Spinal cord (tissue), 10 donors: ENCODE measurements at places on chromosomes 13 and 19. TPM values are rescaled to one million over a fixed set of nuclear protein-coding genes. Genes with fewer than 3 reads are reported as not detected.

RFPL4A gene
- total RNA-seq, result not detected

DNA sequence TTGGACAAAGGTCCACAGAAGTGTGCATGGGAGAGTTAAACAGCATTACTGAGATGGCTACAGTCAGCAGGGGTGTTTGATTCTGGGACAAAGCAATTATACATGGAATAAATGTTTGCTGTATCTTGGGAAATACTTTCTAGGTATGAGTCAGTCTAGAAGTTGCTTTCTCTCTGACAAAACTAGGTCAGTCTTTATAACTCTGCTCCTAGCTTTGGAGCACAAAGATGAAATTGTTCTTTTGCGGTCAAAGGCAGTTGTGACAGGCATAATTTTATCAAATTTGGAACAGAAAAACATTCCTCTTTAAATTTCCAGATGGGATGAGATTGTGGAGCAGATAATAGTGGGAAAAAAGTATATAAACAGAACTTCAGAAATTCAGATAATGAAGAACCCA is 1045.4 kb upstream of the MIR17HG start:
- H3K4me3 ChIP-seq, result no peak overlapping the region
- no peak for DNase-seq
- no peaks in the 10 kb centered on the region for H3K36me3 ChIP-seq
- H3K27me3 ChIP-seq, result no peaks in the 10 kb centered on the region
- no peaks in the 10 kb centered on the region for H3K4me1 ChIP-seq

GRCh38 chr19:11261971-11262839 is at the start of gene DOCK6:
TSS of gene DOCK6 (minus strand) at chr19:11262524. CDS start at chr19:11262440, 84 bp downstream.
- peak within 1 kb of the TSS; percentile 63 for H3K4me3 ChIP-seq
- H3K36me3 ChIP-seq, result no peaks in the 10 kb centered on the region
- H3K27ac ChIP-seq, result peak within 1 kb of the TSS; percentile 58
- DNase-seq, result no peak

GRCh38 chr19:18422530-18423191 is 3.5 kb downstream of the SSBP4 start:
- no peaks in the 10 kb centered on the region for H3K27me3 ChIP-seq
- H3K4me1 ChIP-seq, result peaks cover 79% of the 10 kb centered on the region
- DNase-seq, result no peak
- H3K4me3 ChIP-seq, result no peak overlapping the region
- H3K36me3 ChIP-seq, result peaks cover 46% of the 10 kb centered on the region
- H3K27ac ChIP-seq, result no peak overlapping the region

GRCh38 chr13:95642028-95642621 is 2.4 kb downstream of the DZIP1 start:
- H3K4me3 ChIP-seq, result peak overlapping the region; percentile 80
- H3K36me3 ChIP-seq, result peaks cover 14% of the 10 kb centered on the region
- H3K27ac ChIP-seq, result no peak overlapping the region
- H3K4me1 ChIP-seq, result peaks cover 17% of the 10 kb centered on the region
- H3K27me3 ChIP-seq, result no peaks in the 10 kb centered on the region
